ENCODE measurements at places on chromosomes 7 and 10. TPM values are rescaled to one million over a fixed set of nuclear protein-coding genes. Genes with fewer than 3 reads are reported as not detected.

Gene UTF1
- not detected for polyA plus RNA-seq

Gene TRPV5
- polyA plus RNA-seq, result 0.52 TPM

Gene SLC16A9
- polyA plus RNA-seq, result 185 TPM

Gene IDI1
- 276 TPM for polyA plus RNA-seq

Gene CLRN3
- not detected for polyA plus RNA-seq

Data from neural cell (in vitro differentiated cells).